ENCODE measurements at places on chromosomes 2 and 18.
A peak's percentile ranks its signal among the peaks of the same experiment; 100 is the strongest.

- no peak for DNase-seq
These were observed 797 bp downstream of the OR6B3 start for GRCh38 chr2:240052524-240052923.

- DNase-seq: peak; percentile 29
These were observed at the start of gene TMEM237 for GRCh38 chr2:201643216-201643890. Gene TMEM237 (minus strand): TSS chr2:201643503. CDS start chr2:201643400, 103 bp downstream.

- no peak for DNase-seq
These were observed 96.9 kb upstream of the RMP24 start for GRCh38 chr18:35875566-35875965.

- no peak for DNase-seq
These were observed 4.2 kb upstream of the OXER1 start for GRCh38 chr2:42767899-42768705.

DNA sequence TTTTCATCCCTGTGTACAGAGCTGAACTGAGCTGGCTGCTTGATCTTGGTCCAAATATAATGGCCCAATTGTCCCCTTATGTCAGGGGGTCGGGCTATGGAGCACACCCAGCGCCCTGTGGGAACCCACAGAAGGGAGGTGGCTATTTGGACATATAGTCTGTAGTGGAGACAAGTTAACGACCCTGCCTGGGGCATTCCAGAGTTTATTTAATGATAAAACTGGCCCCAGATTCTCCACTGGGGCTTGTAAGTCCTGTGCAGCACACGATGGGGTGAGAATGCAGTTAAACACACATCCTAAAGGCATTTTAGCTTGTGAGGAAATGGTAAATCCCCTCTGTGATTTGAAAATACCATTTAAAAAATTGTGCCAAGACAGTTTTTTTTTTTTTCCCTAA is 72.9 kb downstream of the QPCT start:
- peak; percentile 59 for DNase-seq

DNA sequence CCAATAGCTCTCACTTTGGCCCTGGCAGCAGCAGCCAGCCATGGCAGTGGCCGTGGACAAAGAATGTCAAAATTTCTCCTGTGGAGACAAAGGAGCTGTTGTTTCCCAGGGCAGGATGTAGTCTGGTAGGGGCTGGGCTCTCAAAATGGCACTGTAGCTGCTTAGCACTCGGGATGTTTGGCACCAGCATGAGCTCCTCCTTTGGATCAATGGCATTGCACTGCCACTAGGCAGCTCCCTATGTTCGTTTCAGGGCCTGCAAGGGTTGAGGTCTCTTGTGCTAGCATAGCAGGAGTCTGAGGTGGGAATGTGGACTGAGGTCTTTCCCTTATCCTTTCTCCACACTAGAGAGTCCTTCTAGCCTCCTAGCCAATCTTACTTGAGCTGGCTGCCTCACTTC is 948.8 kb upstream of the FAM98A start:
- no peak for DNase-seq

DNA sequence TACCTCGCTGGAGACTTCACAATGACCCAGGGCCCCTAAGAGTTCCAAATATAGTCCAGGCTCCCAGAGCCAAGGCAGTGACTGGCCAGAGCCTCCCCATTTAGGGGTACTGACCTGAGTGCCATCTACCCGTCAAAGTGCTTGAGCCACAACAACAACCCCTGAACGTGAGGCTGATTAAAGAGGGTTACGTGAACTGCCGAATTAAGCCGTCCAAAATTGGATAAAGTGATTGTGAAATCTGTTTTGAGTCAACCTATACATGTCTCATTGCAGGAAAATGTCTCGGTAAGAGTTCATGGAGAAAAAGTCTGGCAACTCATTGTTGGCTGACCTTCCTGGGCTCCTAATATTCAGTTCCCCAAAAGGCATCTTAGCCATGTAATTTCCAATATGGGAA is 116.3 kb downstream of the TTC32 start:
- peak; percentile 82 for DNase-seq

GRCh38 chr2:160156665-160157064 is 43.4 kb downstream of the ITGB6 start:
- peak; percentile 26 for DNase-seq

DNA sequence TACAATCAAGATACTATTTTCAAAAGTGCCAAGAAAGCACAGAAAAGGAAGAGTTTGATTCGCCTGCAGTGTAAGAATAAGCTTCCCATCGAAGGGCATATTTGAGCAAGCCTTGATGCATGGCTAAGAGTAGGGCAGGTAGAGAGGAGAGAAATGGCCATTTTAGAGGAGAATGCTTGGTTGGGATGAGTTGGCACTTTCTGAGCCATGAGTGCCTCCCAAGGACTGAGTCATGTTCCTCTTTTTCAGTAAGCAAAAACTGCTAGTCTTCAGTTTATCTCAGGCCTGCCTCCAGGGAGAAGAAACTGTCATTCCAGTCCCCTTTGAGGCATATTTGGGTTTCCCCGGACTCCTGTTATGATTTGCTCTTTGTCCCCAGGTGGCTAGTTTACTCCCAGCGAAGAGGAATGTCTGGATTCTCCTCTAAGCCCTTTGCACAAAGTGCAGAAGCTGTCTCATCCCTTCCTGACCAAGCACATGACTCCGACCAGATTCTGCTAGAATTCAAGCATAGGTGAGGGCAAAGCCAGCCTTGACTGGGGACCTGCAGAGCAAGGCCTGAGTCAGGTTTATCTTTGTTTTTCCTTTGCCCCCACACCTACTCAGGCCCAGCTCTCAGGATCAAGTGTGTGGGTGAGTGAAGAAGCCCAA is 115.2 kb downstream of the TTC32 start:
- DNase-seq: peak; percentile 81

GRCh38 chr18:48320639-48320945 is 88.6 kb downstream of the ZBTB7C start:
- DNase-seq: no peak

GRCh38 chr18:40532046-40532445 is 1423.0 kb upstream of the PIK3C3 start:
- no peak for DNase-seq

- no peak for DNase-seq
These were observed 57.2 kb downstream of the FAM171B start for GRCh38 chr2:186751078-186751477.

DNA sequence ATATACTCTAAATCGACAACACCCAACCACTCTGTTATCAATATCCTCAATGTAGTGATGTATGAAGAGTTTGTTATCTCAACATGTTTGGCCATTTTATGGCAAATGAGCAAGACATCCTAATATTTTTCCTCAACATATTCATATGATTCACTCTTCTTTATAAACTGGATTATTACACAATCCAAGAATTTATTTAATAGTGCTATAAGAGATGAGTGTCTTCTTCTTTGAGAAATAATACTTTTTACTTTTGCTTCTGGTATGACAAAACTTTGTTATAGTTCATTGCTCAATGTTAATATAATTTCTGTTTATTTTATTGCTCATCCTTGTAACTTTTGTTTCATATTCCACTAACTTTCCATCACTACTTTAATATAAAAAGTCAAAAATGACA is 44.3 kb downstream of the SCN9A start:
- peak; percentile 42 for DNase-seq

- DNase-seq: peak; percentile 17
These were observed 87.3 kb upstream of the PPP1CB start for GRCh38 chr2:28664120-28664842.

GRCh38 chr2:163670929-163671328 is 64.9 kb downstream of the FIGN start:
- no peak for DNase-seq

DNA sequence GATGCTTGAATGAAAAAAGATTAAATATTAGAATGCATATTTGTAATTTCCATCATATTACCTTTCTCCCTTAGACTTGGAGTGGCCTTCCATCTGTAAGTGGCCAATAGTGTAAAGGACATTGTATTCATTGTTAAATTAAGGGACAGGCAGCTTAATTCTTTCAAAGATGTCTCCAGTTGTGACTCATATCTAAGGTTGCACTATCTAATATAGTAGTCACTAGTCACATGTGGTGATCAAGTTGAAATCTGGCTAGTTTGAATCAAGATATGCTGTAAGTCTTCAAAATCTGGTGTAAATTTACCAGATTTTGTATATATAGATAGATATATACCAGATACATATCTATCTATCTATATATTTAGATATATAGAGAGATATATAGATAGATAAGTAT is 52.4 kb upstream of the AGPS start:
- DNase-seq: no peak

- peak; percentile 100 for DNase-seq
These were observed 552 bp upstream of the MXD1 start for GRCh38 chr2:69914164-69914949.

DNA sequence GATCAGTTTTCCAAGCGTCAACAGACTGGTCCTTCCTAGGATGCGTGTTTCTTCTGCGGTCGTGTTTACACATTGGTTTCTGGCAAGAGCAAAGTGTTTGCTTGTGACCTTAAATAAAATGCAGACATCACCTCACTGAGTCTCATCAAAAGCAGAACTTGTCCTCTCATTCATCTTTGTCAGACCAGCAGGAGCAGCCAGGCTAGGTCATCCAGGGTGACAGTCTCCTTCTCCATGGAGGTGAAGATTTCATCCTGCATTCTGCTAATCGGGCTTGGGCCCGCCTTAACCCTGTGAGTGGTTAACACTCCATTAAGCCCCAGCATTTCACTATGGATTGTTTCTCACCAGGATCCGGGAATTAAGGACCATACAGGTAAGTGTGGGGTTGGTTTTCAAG is 64.2 kb upstream of the PID1 start:
- DNase-seq: no peak

DNA sequence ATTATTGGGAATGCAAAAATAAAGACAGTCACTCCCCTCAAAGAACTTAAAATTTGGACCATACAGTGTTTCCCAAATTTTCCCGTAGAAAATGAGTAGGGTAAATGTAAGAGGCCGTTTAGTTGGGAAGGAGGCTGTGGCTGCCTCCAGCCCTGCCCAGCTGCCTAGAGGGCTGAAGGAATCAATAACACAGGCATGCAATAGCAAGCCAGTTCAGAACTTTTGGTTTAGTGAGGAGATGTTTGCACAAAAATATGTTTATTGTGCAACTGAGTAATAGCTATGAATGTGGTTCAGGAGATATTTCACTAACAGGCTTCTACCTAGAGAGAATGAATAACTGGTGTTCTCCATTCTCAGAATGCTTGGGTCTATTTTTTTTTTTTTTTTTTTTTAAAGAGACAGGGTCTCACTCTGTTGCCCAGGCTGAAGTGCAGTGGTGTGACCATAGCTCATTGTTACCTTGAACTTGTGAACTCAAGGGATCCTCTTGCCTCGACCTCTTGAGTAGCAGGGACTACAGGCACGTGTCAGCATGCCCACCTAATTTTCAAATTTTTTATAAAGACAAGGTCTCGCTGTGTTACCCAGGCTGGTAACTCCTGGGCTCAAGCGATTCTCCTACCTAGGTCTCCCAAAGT is 23.6 kb downstream of the UGP2 start:
- DNase-seq: peak; percentile 69

DNA sequence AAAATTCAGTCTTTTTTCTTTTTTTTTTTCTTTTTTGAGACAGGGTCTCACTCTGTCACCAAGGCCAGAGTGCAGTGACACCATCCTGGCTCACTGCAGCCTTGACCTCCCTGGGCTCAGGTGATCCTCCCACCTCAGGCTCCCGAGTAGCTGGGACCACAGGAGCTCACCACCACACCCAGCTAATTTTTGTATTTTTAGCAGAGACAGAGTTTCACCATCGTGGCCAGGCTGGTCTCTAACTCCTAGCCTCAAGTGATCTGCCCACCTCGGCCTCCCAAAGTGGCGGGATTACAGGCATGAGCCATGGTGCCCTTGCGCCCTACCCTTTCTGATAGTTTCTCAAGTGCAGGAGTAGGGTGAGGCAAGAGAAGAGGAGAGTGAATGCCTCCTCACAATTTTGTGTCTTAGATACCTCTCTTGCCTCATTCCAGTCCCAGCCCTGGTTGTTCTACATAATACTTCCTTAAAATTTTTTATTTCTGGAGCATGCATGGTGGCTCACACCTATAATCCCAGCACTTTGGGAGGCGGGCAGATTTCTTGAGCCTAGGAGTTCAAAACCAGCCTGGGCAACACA is 68.2 kb upstream of the CAB39 start:
- no peak for DNase-seq

DNA sequence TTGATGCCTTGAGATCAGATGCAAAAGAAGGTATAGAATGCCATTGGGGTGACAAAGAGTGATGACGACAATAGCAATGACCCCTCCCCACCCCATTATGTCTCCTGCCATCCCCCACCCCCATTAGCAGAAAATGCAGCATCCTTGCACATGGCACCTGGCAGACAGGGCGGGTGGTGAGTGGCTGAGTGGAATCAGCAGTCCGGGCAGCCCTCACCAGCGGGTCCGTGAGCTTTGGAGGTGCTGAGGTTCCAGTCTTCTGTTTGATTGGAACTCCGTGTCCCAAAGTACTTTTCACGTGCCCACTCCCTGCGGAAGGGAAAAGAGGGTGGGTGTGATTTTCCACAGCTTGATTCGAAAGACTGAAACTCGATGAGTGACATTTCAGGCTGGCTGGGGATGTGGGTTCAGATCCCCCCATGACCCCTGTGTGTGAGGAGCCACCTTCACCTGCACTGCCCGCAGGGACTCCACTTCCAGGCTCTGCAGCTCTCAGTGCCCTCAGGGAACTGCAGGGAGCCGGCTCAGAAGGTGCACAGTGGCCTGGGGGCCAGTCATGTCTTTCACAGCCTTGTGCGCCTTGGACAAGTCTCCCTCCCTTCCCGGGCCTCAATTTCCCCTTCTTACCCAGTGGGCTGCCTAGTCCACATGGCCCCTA is 130.9 kb downstream of the GLI2 start:
- DNase-seq: no peak

DNA sequence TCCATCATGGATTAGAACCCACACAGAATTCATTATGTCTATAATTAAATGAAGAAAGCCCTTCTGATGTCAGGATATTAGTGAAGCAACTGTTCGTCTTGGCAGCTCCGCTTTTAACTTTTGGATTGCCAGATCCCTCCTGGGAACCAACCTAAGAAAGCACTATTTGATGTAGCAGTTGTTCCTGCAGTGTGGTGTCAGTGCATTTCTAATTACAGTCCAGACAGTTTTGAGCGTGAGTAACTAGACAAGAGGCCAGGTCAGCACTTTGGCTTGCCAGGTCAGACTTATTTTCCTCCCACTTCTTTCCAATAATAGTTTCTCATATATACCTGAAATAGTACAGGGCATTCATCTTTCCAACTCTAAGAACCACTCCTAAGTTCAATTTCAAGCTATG is 13.8 kb downstream of the NRXN1 start:
- DNase-seq: no peak
